ENCODE measurements at places on chromosomes 5 and 9. TPM values are rescaled to one million over a fixed set of nuclear protein-coding genes. Genes with fewer than 3 reads are reported as not detected.

The CCL27 gene
- not detected for total RNA-seq

The STK32A gene
- not detected for total RNA-seq

The FYB1 gene
- not detected for total RNA-seq

The NIM1K gene
- total RNA-seq, result 0.05 TPM

The LCN2 gene
- 0.14 TPM for total RNA-seq

The SGCD gene
- 0.84 TPM for total RNA-seq

The SPINK4 gene
- not detected for total RNA-seq

The CDH9 gene
- total RNA-seq, result not detected

The QRFP gene
- total RNA-seq, result not detected

The BARHL1 gene
- not detected for total RNA-seq

The OR13D1 gene
- total RNA-seq, result not detected

The FST gene
- total RNA-seq, result 45.0 TPM

The FAM120A gene
- 172 TPM for total RNA-seq

The C9orf85 gene
- 19.1 TPM for total RNA-seq

The TAF11L4 gene
- not detected for total RNA-seq

The ERCC8 gene
- 23.3 TPM for total RNA-seq

The RASGEF1C gene
- total RNA-seq, result not detected

The POMT1 gene
- 34.8 TPM for total RNA-seq

The TMEM215 gene
- not detected for total RNA-seq

The IFNK gene
- total RNA-seq, result not detected

The SRD5A1 gene
- total RNA-seq, result 13.2 TPM

Measured in dermis blood vessel endothelial cell (primary cell).